H54 (cell line): ENCODE measurements at places on chromosomes 3 and 15.

- DNase-seq: no peak
These were observed 83.8 kb downstream of the PTPRG start for GRCh38 chr3:61645148-61645547.

- DNase-seq: no peak
These were observed 21.9 kb downstream of the AKAP13 start for GRCh38 chr15:85402195-85402881.

- DNase-seq: no peak
These were observed 433.3 kb downstream of the RAP2B start for GRCh38 chr3:153595186-153595815.

DNA sequence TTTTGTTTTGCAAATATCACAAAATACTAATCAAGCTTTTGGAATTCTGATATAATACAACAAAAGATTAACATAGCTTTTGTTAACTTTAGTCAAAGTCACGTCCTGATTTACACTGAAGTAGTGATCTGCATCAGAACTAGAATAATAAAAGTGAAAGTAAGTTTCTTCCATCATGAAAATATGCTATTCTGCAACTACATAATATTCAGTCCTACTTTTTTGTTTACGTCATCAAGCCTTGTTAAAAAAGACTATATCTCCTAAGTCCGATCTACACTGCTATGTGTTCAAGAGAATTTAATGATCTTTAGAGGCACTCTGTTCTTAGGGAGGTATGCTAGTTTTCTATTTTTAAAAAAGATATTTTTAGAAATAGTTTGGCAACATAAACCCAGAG is 330.1 kb downstream of the ARPP21 start:
- DNase-seq: no peak

GRCh38 chr3:121976727-121977126 is 45.3 kb downstream of the ILDR1 start:
- no peak for DNase-seq

- no peak for DNase-seq
These were observed 227.2 kb downstream of the CNTN3 start for GRCh38 chr3:74387111-74387735.

DNA sequence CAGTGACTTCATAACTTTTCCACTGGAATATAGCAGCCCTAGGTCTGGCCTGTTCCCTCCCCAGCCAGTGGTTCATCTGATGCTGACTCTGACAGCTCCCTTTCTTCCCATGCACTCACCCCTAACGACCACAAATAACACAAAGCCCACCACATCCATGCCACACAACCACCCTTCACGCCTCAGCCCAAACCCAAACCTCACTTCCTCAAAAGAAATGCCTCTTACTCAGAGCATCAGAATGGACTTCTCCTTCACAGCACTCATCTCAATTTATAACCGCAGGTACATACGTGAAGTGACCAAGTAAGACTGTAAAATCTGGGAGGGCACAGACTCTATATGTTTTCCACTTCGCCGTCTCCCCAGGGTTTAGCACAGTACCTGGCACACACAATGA is 1.1 kb downstream of the RBSN start:
- DNase-seq: no peak

- DNase-seq: no peak
These were observed 14.2 kb downstream of the AMOTL2 start for GRCh38 chr3:134360046-134360445.

DNA sequence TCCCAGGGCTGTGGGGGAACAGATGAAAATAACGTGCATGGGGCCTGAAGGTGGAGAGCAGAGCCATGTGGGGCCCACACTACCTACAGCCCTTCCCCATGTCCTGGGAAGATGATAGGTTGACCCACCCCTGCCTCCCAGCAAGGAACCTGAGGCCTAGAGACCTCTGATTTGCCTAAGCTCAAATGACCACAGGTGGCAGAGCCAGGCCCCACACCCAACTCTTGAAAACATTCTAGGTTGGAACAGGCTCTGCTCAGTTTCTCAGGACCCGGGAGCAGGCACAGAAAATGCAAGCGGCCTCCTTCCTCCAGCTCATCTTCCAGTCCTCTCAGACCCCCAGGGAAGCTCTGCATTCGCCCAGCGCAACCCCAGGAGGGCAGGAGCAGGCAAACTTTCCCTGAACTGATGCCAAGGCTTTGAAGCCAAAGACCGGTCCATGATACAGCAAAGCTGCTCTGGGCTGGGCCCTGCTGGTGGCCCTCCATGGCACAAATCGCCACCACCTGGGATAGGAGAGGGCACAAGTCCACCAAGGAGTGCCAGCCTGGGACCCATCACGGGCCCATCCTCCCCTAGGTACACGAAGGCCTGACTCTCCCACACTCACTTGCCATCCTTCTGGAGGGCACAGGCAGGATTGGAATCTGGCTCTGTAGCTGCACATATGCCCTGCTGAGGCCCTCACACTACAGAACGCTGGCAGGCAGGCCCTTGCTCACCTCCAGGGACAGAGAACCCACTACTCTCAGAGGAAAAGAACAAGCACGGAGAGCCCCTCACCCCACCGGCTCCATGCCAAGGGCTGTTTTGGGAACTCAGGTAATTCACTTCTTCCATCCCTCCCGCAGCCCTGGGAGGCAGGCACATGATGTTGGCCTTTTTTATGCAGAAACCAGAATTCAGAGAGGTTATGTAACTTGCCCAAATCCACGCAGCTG is 51.0 kb upstream of the FURIN start:
- no peak for DNase-seq

GRCh38 chr3:177597311-177598096 is 400.2 kb upstream of the TBL1XR1 start:
- no peak for DNase-seq

- DNase-seq: no peak
These were observed 38.0 kb downstream of the BBS4 start for GRCh38 chr15:72724028-72724427.

- DNase-seq: no peak
These were observed 342.6 kb downstream of the MFSD1 start for GRCh38 chr3:159144472-159144871.

DNA sequence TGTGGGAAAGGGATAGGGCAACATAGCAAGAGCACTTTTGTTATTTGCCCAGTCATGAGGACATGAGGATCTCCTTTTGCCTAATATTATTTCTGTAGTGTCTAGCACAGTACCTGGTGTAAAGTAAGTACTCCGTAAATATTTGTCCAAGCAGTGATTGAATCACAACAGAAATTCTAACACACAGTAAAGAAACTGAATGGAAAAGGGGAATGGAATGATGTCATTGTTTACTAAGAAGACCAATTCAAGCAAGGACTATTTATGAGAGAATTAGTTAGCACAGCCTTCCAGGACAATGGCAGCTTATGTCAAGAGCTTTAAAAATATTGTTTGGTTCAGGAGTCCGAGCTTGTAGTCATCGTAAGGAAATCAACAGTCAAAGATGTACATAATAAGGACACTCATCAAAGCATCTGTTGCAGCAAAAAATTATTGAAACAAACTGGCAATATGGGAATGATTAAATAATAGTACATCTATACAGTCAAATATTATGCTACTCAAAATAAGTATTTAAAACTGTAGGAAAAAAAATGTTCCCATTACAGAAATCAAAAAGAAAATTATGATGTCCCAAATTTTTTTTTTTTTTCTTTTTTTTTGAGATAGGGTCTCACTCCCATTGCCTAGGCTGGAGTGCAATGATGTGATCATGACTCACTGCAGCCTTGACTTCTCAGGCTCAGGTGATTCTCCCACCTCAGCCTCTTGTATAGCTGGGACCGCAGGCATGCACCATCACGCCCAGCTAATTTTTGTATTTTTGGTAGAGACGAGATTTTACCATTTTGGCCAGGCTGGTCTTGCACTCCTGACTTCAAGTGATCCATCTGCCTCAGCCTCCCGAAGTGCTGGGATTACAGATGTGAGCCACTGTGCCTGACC is 17.9 kb downstream of the CAPN7 start:
- DNase-seq: no peak

GRCh38 chr3:151113343-151113742 is 27.9 kb downstream of the MED12L start:
- no peak for DNase-seq

DNA sequence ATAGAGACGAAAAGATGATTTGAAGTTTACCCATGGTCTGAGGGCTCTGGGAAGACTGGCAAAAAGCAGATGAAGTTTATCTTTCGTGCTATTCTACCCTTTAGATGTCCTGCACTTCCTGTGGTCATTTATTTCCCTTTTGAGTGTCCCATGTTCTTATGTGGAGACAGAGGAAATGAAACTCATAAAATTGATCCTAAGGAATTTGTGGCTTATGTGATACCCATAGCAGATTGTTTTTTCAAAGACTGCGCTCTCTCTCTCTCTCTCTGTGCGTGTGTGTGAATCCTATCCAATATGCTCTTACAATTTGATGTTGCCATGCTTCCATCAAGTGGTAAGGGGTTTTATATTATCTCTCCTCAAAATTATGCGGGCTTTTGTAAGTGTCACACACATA is 607.5 kb upstream of the DPPA4 start:
- DNase-seq: no peak

DNA sequence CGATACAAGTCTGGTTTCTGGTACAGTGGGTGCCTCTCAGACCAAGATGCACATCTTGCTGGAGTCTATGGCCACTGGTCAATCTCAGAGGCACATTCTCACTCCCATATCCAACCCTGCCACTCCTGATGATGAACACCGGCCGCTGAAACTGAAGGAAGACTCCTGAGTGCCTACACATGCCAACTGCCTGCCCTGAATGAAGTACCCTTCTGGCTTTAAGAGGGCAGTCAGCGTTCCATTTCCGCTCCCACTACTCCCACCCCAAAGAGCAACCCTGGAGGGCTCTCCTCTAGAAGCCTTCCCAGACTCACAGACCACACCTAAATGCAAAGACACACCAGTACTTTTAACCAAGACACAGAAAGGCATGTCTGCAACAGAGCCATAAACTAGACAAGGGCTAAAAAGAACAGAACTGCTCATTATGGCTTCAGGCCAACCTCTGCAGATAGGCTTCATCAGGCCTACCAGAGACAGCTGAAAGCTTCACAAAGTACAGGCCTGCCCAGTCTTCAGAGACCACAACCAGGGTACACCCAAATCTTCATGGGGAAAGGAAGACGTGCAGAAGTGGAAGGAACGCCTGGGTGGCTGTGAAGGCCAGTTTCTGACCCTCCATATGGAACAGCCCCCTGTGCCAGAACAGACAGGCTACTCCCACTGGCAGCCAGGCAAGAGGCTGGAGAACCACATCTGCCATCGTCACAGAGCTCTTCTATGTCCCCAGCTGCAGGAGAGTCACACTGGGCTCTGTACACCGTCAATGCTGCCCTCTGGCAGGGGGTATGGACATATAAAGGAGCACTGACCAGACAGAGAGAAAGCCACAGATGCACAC is 14.3 kb downstream of the ANP32A start:
- no peak for DNase-seq

GRCh38 chr3:168531116-168531515 is 435.4 kb upstream of the GOLIM4 start:
- DNase-seq: no peak

DNA sequence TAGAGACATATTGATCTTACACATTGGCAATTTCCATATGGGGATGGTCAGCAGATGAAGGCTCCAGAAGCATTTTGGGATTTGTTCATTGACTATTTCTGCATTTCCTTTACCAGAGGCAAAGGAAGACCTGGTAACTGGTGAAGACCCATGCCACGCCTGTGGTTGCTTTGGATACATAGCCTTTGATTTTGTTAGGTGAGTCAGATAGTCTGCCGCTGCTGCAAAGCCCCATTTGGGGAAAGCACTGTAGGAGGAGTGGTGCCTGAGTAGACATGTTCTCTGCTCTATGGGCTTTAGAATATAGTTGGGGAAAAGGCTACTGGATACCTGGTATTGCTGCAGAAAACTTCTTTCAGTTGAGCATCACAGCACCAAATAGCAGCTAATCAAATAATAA is 56.8 kb downstream of the TFG start:
- no peak for DNase-seq

- DNase-seq: no peak
These were observed 31.4 kb upstream of the CD47 start for GRCh38 chr3:108122276-108122675.

DNA sequence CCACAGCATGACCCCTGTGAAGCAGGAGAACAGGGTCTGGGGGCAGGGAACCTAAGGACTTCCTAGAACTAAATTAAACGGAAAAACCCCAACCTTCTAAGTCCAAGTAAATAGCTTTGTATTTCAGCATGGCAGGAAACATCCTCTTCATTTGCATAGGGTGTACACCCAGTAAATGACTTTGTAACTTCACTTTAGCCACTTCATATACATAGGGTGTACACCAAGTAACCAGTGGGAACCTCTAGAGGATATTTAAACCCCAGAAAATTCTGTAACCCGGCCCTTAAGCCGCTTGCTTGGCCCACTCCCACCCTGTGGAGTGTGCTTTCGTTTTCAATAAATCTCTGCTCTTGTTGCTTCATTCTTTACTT is 41.8 kb downstream of the FSD2 start:
- DNase-seq: no peak

DNA sequence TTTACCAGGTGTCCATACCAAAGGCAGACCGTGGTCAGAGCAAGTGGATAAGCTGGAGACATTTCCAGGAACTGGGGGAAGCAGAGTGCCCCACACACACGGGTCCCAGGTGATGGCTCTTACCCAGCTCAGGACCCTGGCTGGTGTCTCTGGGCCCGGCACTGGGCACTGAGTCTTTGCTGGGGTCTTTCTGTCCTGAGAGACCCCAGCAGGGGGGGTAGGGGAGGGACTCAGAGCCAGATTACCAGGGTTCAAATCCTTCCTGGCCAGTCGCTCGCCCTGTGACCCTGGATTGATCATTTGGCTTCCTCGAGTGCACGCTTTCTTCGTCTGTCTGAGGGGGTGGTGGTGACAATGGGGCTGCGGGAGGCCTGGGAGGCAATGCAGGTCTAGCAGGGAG is 95.7 kb downstream of the PLXNA1 start:
- no peak for DNase-seq

DNA sequence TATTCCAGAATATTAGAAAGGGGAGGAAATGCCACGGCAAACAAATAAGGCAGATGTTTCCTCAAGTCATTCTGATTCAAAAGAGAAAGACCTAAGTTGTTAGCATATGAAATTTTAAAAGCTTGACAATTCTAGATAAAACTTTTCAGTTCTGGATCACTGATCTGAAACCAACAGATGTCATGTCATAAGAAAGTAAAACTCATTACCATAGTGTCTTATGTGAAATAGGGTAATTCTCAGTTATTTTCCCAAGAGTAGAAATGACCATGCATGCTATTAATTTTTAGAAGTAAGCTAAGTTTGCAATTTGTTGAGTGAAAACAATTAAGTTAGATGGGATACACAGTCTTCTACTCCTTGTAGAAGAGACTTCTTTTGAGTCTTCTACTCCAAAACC is 630.3 kb downstream of the NAALADL2 start:
- DNase-seq: no peak

DNA sequence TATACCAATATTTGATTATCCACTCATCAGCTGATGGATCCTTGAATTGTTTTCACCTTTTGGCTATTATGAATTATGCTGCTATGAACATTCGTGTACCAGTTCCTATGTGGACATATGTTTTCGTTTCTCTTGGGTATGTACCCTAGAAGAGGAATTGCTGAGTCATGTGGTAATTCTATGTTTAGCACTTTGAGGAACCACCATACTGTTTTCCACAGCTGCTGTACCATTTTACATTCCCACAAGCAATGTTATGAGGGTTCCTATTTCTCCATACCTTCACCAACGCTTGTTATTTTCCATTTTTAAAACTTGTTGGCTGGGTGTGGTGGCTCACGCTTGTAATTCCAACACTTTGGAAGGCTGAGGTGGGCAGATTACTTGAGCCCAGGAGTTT is 62.9 kb downstream of the RPLP1 start:
- no peak for DNase-seq

GRCh38 chr3:175940243-175940642 is 1081.1 kb downstream of the NAALADL2 start:
- DNase-seq: no peak
